ENCODE measurements at places on chromosomes 6 and 20. TPM values are rescaled to one million over a fixed set of nuclear protein-coding genes. Genes with fewer than 3 reads are reported as not detected.

The PHF1 gene
- total RNA-seq = 30.9 TPM

The GTSF1L gene
- total RNA-seq = not detected

DNA sequence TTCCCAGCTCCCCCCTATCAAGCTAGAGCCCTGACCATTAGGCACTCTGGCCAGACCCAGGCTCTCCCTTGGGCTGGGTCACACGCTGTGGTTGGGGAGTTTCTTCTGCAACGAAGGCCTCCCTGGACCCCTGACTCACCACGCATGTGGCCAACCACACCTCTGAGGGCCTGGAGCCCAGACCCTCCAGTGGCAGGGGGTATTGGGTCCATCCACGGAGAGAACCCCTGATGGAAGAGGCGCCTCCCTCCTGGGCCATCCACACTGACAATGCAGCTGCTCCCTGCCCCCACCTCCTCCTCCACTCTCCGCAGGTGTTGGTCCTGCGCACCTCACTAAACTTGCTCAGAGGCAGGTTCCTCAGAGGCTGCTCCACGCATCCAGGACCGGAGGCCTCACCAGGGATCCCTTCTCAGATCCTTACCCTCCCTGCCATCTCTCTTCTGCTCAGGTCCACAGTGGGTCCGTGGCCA is 125.4 kb downstream of the RNASET2 start:
- H3K27ac ChIP-seq = peak overlapping the region; percentile 11
- no peak overlapping the region for H3K4me3 ChIP-seq
- no peaks in the 10 kb centered on the region for H3K27me3 ChIP-seq
- H3K4me1 ChIP-seq = no peaks in the 10 kb centered on the region
- H3K36me3 ChIP-seq = no peaks in the 10 kb centered on the region

DNA sequence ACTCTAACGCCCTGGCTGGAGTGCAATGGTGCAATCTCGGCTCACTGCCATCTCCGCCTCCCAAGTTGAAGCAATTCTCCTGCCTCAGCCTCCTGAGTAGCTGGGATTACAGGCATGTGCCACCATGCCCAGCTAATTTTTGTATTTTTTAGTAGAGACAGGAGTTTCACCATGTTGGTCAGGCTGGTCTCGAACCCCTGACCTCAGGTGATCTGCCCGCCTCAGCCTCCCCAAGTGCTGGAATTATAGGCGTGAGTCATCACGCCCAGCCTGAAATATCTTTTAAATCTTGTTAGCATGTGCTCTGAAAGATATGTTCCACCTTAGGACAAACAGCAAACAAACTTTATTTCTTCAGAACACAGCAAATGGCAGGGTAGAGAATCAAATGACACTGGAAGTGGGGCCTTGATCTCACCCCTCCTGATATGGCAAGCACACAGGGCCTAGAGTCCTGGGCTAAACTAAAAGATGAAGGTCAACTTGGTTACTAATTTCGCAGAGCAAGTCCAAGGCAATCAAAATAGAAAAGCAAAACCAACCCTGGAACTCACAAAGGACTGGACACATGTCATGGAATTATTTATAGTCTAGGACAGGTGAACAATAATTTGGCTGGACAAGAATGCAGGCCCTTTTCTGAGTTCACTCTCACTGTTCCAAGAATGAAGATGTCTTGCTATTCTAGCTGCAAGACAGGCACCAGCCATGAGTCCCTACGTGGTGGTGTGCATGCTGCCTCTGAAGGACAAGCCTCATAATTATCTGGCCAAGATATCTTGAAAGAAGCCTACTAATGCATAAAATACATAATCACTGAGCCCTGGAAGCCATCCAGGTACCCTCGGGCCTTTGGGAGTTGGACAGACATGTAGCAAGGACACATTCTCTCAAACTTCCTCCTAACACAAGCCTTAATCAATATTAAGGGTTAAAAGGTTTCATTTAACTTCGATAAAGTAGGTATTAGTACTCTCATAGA is 35.6 kb downstream of the B4GALT5 start:
- peaks cover 39% of the 10 kb centered on the region for H3K4me1 ChIP-seq
- no peak overlapping the region for H3K27ac ChIP-seq
- no peak for DNase-seq

Measured in lung (tissue), 17 donors.